ENCODE measurements at places on chromosomes 6 and 20.

DNA sequence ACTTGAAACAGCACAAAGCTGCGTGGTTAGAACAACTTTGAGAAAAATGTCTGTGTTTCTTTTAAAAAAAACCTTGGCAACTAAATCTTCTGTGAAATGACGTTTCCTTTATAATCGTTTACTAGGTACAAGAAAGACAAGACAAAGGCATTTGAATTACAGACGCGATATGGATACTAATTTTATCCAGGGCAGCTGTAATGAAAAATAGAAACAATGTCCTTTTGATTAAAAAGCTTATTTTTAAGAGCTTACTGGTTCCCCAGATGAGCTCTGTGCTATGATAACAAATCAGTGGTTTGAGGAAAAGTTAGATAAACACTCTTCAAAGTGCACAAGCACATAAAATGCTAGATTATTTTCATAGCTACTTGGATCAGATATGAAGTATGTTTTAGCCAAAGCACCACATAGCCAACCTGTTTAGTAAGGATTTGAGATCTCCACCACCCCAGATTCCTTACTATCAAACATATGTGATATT is 1.6 kb upstream of the SYNCRIP start:
- DNase-seq, result no peak

DNA sequence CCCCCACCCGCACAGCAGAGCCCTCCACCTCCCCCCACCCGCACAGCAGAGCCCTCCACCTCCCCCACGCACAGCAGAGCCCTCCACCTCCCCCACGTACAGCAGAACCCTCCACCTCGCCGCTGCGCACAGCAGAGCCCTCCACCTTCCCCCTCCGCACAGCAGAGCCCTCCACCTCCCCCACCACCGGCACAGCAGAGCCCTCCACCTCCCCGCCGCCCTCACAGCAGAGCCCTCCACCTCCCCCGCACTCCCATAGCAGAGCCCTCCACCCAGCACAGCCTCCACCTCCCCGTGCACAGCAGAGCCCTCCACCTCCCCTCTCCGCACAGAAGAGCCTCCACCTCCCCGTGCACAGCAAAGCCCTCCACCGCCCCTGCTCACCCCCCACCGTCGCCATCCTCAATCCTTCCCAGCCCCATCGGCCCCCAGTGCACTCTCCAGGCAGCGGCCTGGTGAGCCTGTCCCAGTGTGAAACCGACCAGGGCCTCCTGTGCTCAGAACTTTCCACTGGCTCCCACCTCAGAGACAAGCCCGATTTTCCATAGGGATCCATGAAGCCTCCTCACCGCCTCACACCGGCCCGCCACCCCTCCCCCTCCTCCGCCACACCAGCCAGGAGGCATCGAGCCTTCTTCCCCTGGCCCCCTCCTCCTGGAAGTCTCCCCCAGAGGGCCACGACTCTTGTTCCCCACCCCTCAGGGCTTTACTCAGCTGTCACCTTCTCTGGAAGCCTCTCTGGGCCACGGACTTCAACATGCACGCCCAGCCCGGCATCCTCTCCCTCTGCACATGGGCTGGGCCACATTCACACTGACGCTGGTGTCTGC is 347.1 kb downstream of the ZFAND3 start:
- DNase-seq, result no peak

GRCh38 chr20:35007413-35007812 is 51.7 kb downstream of the MYH7B start:
- DNase-seq, result no peak

DNA sequence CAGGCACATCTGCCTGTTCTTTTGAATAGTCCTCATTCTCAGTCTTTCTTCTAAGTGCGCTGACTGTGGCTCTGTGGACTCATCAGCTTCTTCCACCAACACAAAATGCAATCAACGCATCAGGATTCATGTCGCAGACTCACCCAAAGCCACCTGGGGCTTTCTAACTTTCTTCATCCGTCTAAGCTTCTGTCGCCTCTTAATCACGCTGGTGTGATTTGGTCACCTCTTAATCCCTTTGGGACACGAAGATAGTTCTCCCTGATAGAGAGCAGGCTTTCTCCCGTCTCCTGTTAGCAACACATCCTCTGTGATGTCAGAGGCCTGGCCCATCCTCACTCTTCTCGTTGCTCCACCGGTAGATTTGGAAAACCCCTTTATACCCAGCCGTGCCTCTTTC is 78.0 kb upstream of the FOXQ1 start:
- DNase-seq, result no peak

- no peak for DNase-seq
Measured at GRCh38 chr20:22341508-22341907, 242.9 kb downstream of the FOXA2 start.

DNA sequence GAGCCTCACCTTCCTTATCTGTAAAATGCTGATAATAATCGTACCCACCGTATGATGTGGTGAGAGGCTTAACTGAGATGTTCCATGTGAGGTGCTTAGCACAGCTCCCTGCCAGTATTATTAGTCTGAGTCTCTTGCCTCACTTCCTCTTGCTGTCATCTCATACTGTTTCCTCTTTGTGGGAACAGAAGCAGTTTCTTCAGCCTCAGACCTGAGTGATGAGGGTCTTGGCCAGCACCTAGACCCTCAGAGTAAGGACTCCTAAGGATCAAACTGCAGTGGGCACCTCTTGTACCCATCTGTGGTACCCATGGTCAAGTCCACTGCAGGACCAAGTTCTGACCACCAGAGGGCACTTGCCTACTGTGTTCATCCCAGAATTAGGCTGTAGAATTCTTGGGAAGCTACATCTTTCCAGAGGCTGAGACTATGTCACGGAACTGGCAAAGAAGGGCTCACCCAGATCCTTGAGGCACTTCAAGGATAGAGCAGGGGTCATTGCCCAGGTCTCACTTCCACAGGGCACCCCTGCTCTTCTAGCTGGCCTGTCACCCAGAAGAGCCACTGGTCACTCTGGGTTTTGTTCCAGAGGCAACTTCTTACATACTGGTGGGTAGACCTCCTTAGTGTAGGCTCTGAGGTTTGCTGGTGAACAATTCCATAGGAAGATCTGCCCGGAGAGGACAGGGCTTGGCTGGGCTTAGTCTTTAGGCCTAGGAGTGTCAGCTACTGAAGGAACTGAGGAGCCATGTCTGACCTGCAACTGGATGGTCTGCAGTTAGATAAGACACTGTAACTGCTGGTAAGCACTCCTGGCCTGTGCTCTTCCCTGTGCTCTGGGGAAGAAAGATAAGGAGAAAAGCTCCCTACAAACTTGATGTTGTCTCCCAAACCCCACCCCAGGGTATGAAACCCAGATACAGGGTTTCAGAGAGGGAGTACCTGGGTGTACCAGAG is 20.6 kb upstream of the SGK2 start:
- DNase-seq, result peak; percentile 17

- DNase-seq, result no peak
Measured at GRCh38 chr6:22732176-22732970, 163.0 kb downstream of the HDGFL1 start.

DNA sequence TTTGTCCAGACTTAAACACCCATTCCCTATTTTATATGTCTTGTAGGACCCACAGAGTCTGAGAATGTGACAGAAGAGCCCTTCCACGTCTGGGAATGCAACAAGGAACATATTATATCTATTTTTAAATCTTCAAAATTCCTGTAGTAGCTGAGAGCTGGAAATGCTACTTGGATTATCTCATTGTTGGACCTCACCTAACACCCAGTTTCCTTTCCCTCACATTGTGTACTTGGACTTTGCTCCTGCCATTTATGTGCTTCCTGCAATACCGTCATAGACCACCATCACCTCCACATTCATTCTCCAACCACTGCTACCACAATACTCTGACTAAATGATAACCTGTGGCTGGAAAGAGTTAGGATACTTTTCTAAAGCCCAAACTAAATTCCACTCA is 335.4 kb downstream of the COL12A1 start:
- DNase-seq, result no peak

- no peak for DNase-seq
Measured at GRCh38 chr6:170176136-170176897, 114.6 kb downstream of the DLL1 start.

DNA sequence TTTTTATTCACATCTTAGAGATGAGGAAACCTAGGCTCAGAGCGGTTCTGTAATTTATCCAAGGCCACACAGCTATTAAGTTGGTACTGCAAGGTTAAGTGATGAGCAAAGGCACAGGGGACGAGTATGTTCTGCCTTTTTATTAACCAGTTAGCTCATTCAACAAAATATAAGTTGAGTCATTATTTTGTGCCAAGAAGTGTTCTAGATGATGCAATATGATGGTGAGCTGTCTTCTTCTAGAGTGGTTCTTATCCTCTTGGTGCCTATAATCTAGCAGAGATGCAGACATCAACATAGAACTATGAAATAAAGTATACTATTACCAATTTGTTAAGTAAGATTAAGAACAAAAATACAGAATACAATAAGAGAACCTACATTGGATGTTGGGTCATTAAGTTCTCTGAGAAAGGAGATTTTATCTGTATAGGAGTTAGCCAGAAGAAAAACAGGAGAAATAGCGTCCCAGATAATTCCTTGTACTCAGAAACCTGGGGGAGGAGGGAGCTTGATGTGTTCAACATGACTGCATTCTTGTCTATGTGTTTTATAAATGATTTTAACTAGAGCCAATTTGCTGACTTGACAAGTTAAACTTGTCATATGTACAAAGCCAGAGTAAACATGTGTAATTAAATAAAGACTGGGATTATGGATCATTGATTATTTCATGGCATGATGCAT is 122.3 kb downstream of the TBXT start:
- DNase-seq, result no peak

DNA sequence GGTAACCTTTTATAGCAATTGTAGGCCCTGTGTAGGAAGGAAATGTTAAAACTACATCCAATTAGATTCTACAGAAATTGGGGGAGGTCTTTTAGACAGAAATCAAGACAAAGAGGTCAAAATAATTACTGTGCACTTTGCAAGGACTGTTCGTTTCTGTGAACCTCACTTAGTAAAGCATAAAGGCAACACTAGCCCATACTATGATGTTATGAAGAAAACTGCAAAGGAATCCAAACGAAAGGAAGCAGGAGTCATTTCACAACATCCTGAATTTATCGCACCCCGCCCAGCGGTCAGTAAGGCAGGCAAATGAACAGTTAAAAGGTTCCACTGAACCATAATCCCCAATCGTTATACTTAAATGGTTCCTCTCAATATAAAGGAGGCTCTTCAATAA is 429.5 kb upstream of the ARID1B start:
- DNase-seq, result no peak

DNA sequence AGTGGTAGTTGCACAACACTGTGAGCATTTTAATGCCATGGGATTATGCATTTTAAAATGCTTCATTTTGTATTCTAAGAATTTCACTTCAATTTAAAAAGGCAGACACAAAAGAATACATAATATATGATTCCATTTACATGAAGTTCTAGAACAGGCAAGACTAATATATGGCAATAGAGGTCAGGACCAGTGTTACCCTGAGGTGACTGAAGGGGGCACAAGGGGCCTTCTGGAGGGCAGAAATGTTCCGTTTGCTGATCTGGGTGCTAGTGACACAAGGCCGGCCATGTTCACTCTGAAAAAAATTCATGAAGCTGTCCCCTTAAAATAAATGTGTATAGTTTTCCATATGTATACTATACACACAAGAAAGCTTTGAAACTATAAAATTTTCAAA is 28.5 kb downstream of the TASP1 start:
- DNase-seq, result no peak

DNA sequence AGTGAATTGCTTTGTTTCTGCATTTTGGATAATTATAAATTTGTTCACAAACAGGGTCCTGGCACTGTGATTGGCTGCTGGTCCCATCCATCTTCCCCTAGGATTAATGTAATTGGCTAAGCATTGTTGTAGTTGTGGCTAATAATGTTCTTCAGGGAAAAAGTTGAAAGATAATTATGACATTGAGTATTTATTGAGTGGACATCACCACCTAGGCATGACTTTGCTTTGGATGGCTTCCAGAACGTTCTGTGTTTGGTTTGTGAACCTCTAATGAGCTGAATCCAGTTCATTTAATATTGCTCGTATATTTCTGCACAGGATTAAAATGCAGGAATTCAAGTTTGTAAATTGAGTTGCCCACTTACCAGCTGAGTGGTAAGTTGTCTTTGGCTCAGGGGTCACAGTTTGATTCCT is 55.1 kb downstream of the ARID1B start:
- DNase-seq, result no peak

- no peak for DNase-seq
Measured at GRCh38 chr6:33675968-33676367, 35.5 kb downstream of the UQCC2 start.

DNA sequence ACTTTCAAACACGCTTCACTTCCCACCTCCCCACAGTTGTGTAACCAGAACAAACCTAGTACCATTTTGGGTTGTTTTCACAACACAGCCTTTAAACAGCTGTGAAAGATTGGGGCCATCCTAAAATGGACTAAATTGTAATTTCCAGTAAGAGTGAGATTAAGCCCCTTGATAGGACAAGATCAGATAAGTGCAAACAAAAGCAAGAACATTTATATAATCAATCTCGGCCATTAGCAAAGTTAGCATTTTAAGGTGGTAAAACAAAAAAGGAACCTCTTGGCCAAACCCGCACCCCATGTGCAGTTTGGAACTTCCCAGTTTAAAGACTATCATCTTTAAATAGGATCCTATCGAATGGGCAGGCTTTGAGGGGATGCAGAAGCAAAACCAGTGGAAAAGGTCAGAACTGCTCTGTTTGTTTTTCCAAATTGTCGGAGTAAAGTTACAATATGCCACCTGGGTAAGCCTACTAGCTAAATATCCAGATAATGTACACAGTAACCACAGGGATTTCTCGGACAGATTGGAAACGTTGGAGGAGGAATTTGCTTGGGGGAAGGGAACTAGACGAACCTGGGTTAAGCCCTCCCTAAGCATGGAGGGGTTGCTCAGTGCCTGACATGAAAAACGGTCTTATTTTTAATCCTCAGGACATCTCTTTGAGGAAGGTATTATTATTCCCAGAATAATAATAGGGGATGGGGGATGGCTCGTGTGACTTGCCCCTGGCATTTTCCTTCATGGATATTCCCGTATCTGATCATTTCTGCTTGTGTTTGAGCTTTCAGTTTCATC is 159.8 kb upstream of the SALL4 start:
- no peak for DNase-seq

DNA sequence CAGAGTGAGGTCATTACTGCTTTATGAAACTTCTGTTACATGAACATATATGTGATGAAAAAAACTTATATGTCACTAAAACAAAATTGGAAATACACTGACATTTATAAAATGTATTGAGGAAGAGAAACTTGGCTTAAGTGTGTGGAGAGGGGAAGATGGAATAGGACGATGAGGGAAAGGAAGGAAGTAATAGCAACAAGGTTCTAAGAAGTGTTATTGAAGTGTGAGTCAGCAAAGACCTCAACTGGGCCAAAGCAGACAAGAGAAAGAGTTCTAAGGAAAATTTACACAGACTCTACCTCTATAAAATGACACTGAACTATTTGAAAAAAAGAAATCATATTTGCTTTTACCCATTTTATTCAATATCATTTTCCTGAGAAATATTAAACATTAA is 38.3 kb downstream of the SNX3 start:
- no peak for DNase-seq

DNA sequence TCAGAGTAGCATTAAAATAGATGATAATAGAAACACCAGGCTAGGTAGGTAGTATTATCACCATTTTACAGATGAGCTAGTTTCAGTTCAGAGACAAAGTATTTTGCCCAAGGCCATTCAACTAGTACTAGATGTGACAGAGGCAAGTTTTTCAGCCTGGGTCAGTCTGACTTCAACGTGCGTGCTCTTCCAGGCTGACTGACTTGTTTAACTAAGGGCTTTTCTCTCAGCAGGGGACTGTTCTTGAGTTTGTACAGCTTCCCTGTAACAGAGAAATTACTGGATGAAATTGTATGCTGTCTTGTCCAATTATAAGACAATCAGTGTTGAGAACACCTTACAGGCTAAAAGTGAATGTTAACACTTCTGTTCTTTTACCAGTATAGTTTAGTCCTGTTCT is 333.5 kb upstream of the MAN1A1 start:
- DNase-seq, result no peak
